ENCODE measurements at places on chromosomes 6 and 20.
A peak's percentile ranks its signal among the peaks of the same experiment; 100 is the strongest.

GRCh38 chr20:64056889-64057627 is 5.9 kb upstream of the TCEA2 start:
- DNase-seq = no peak

DNA sequence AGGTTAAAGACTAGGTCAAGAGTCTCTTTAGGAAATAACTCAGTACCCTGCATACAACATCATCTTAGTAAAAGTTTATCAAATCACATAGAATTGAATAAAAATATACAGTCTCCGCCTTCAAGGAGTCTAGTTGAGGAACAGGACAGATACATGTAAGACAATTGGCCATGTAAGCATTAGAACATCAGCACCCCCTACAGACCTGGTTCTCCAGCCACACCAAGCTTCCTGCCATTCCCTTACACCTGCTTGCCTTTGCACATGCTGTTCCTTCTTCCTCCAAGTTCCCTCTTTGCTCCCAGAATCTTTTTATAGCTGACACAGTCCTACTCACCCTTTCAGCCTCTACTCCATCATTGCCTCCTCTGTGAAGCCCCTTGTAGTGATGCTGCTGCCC is 187.8 kb upstream of the LRFN2 start:
- DNase-seq = no peak

DNA sequence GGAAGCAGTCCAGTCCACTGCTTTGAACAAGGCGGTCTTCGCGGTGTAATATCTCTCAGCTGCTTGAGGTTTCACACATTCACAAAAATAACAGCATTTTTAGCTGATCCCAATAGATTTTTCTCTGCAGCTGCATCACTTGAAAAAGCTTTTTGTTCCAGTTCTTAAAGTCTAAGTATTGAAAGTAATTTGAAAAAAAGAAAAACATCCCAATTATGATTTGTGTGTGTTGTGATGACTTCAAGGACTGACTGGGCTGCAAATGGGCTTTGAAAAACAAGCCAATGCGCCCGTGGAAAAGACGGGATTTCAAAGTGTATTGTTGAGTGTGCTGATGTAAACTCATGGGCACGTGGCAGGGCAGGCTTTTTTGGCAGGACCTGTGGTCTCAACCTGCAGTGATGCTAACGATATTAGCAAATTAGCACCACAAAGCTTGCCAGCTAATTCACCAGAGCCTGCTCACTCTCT is 151.1 kb downstream of the TMEM242 start:
- DNase-seq = no peak

GRCh38 chr6:134253681-134254080 is 64.2 kb downstream of the SGK1 start:
- DNase-seq = peak; percentile 75
